ENCODE measurements at places on chromosomes 4 and X. TPM values are rescaled to one million over a fixed set of nuclear protein-coding genes. Genes with fewer than 3 reads are reported as not detected.

SH3RF1 gene
- total RNA-seq = 12.3 TPM

RHOXF1 gene
- not detected for total RNA-seq

SSX3 gene
- total RNA-seq = not detected

TEX28 gene
- not detected for total RNA-seq

SSX4 gene
- not detected for total RNA-seq
